Stimulated activated CD8-positive, alpha-beta memory T cell treated with anti-CD3 and anti-CD28 coated beads, Interleukin-15, amount 100 ng/mL, for 4 hours (primary cell): ENCODE measurements at places on chromosomes 4 and X.

DNA sequence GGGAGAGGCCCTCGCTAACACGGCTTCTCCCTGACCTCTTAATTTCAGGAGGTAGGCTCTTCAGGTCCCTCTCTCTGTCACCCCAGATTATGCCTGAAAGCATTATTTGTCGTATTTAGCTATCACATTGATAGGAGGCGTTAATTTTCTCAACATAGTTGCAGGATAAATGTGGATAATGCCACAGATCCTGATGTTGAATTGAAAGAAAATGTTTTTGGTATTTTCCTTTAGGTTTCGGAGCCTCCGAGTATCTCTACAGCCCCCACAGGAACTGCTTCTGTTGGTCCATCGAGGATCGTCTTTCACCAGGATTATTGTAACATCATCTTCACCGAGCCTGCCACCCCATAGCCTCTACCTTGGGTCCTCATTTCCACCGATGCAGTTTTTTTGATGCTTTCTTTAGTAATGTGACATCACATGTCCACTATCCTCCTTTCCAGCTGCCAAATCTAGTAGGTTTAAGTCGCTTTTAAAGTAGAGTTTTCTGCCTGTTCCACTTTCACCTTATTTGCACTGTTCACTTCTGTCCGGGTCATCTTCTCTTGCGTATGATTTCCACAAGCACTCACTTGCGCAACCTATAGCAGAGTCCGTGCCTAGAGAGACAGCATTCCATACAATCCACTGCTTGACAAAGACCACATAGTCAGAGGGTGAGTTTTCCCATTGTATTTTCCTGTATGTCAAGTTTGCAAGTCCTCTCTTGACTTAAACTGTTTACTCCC is 665 bp downstream of the TIGD2 start:
- no peak for DNase-seq

GRCh38 chr4:136457004-136457403 is 1075.3 kb downstream of the PCDH18 start:
- no peak for DNase-seq

- DNase-seq, result no peak
Observed at GRCh38 chrX:102042372-102043325, 82.8 kb upstream of the TCEAL2 start.

DNA sequence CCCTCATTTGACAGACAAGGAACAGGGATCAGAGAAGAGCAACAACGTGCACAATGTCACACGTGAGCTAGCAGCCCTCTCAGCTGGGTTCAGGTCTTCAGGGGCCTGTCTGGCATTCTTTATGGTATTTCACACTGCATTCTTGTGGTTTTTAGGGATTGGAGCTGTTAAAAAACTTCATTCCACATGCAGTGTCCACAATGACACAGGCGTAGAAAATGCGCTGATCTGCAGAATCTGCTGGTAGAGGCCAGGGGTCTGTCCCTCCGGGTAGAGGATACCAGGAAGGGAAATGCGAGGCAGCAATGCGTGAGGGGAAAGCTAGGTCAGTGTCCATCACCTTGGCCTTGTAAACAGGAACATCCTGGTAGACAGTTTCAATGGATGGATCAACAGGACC is 36.6 kb downstream of the MAP7D3 start:
- no peak for DNase-seq

DNA sequence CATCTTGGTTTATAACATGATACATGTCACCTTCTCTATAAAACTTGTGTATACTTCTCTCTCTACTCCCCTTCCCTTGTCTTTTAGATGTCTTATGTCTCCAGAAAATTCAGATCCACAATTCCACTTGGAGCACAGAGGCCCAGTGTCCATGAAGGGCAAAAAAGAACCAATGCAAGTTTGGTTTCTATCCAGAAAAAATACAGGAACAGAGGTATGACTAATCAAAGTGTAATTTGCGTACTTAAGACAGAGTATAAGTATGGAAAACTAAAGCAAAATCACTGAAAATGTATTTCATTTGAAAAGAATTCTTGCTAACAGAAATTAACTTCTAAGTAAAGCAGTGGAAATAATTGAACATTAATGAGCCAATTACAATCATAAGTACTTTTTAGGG is 46.2 kb downstream of the GUCY1B1 start:
- DNase-seq, result no peak

GRCh38 chr4:188196134-188196735 is 57.0 kb downstream of the TRIML1 start:
- DNase-seq, result no peak

GRCh38 chr4:84145176-84145575 is 353.9 kb downstream of the NKX6-1 start:
- no peak for DNase-seq

DNA sequence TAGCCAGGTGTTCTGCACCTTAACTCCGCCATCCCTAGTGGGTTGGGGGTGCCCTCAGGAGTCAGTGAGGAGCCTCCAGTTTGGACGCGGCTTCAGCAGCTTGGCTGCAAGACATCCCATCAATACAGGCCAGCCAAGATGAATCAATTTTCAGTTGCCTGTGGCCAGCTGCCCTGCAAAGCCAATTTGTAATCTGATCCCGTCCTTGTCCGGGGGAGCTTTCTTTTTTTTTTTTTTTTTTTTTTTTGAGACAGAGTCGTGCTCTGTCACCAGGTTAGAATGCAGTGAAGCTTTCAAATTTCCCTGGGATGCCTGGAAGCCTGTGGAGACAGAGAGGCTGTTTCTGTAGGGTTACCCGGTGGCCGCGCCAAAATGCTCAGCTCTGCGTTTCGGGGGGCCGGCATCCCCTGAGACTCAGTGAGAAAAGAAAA is 192.5 kb downstream of the ASMT start:
- DNase-seq, result no peak

GRCh38 chr4:76620723-76621468 is 185.9 kb downstream of the SHROOM3 start:
- no peak for DNase-seq

- no peak for DNase-seq
Observed at GRCh38 chrX:94454606-94455005, 780.6 kb downstream of the FAM133A start.

- no peak for DNase-seq
Observed at GRCh38 chr4:128393101-128393704, 105.6 kb upstream of the PGRMC2 start.

DNA sequence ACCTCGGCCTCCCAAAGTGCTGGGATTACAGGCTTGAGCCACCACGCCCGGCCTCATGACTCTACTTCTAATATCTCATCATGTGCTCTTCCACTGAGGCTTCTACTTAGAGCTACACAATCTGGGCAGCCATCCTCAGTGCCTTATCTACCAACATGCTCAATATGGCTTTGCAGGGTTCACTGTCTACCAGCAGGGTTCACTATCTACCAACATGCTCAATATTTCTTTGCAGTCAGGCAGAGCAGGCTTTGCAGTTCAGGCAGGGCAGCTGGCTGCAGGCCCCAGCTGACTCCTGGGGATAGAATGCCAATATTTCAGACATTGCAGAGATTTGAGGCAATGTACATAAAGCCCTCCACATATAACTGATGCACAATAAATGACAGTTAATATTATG is 47.5 kb downstream of the PKD2 start:
- no peak for DNase-seq

DNA sequence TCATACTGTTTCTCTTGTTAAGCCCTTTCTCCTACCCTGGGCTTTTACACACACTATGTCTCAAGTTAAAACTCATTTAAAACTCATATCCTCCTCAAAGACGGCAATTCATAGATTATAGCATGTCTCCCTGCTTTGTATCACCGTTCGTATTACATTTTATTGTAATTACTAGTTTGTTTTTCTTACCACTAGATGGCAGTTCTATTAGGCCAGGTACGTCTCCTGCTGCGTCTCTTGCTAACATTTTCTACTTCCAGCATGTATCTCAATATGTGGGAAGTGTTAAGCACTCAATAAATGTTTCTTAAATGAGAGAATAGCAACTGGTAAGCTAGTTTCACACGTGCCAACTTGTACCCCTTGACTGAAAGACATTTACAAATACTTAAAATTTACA is 450.3 kb upstream of the PCDH7 start:
- no peak for DNase-seq

DNA sequence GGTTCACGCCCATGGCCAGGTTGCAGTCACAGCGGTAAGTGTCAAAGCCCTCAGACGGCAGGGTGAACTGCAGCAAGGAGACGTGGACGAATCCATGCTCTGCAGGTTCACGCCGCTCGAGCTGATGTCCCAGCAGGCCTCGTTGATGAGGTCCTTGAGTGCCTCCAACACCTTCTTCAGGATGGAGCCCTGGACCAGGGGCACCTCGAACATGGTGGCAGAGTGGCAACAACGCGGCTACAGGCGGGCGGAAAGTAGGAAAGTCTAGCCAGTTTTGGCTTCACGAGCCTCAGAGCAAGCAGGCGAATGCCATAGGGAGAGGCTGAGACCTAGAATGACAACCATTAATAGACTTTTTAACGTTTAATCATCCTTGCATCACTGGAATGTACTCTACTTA is 485.9 kb downstream of the ZNF674 start:
- no peak for DNase-seq

GRCh38 chr4:15811703-15812337 is 33.7 kb downstream of the CD38 start:
- DNase-seq, result no peak

DNA sequence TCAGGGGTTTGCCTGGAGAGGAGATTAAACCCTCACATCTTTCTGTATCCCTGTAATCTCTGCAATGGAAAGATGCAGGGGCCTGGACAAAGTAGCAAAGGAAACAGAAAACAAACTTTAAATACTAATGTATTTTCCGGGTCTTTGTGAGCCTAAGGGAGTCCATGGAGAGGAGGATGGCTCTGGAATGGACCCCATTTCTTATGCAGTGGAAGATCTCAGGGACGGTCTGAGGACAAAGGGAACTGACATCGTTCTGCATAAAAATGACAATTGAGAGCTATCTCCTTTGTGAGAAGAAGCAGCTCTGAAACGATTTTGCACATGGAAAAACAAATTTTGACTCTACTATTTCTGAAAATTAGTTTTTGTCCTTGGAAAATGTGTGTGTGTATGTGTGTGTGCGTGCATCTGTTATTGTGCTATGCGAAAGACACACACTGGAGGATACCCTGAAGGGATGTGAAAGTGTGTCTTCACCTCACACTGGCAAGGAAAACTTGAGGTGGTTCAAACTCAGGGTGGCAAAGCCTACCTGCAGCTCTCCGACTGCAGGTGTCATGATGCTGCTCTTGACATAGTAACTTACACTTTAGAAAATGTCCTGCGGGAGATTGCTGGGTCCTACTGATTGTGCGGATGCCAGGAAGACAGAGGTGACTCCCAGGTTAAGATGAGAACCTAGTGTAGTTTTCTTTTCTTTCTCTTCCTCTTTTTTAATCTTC is 126.4 kb upstream of the JADE1 start:
- DNase-seq, result no peak

- DNase-seq, result no peak
Observed at GRCh38 chr4:41692717-41693345, 55.7 kb downstream of the PHOX2B start.

DNA sequence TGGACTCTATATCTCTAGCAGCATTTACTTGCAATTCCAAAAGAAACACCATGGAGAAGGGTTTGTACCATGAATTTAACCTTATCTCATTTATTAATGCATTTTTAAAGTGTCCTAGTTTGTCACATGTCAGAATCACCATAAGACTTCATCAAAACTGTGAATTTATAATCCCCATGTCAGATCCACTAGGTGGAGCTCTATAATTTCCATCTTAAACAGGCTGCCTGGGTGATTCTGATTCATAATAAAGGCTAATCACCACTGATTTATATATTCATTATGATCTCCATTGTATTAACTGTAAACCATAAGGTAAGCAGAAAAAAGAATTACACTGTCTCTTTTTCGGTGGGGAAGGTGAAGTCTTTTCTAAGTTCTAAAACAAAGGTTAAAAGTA is 4.0 kb downstream of the TCEAL2 start:
- DNase-seq, result no peak

- no peak for DNase-seq
Observed at GRCh38 chrX:97860226-97860625, 976.5 kb downstream of the RPA4 start.

- DNase-seq, result no peak
Observed at GRCh38 chrX:113634565-113634964, 793.9 kb upstream of the AMOT start.

- no peak for DNase-seq
Observed at GRCh38 chrX:42934020-42934726, 156.2 kb upstream of the PPP1R2C start.

- no peak for DNase-seq
Observed at GRCh38 chrX:124343016-124343415, 3.3 kb upstream of the SH2D1A start.
